D341Med (cell line): ENCODE measurements at places on chromosomes 7 and 10.

GRCh38 chr10:7205656-7206055, 205.2 kb downstream of the SFMBT2 start:
- DNase-seq, result no peak

DNA sequence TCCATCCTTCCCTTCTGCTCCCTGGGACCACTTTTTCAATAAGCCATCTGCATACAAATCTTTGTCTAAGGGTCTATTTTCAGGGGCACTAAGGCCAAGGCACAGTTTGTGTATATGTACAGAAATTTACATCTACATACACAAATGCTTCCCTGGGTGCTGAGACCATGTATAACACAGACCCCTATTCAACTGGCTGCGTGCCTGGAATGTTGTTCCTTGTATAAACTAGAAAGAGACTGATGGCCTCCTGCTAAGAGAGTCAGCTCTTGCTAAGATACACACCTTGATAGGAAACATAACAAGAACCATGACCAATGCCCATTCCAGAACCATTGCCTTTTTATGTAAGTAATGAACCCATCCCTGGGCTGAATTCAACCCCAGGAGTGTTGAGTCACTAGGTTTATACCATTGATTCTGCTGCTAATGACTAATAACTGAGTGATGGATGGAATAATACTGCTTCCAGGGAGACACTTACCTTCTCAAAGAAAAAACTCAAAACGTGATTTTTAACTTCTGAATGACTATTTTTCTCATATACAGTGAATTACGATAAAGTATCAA, 290.7 kb downstream of the FGFR2 start:
- no peak for DNase-seq

DNA sequence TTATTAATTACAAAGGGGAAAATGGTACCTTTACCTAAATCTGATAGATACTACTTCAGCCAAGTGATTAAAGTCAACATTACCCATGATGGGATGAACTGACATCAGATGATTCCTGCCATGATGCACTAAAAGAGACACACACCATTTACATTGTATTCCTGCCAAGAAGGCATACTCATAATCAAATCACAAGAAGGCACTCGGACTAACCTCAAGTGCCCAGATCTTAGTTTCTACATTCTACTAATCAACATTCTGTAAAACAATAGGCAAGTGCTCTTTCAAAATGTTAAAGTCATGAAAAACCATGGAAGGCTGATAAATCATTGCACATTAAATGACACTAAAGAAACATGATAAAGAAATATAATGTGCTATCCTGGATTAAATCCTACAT, 44.4 kb downstream of the SLC35G1 start:
- DNase-seq, result no peak

- DNase-seq, result no peak
Measured at GRCh38 chr10:71218046-71218650, 5.8 kb downstream of the UNC5B start.

- DNase-seq, result no peak
Measured at GRCh38 chr10:107028236-107028635, 136.3 kb downstream of the SORCS1 start.

DNA sequence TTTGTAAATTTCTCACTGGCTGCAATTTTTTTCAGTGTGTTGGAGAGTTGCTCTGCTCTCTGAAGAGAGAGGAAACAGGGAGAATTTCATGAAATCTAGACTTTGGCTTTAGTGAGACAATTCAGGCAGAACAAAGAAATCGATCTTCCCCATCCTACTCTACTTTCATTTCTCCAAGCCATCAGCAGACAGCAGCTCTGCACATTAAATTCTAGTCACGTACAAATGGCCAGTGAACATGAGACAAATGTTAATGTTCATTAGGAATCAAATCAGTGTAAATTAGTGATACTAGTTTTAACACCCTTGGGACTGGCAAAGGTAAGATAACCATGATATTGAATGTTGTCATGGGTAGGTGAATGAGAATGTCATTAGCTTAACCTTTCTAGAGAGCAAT, 140.8 kb downstream of the ANLN start:
- no peak for DNase-seq

DNA sequence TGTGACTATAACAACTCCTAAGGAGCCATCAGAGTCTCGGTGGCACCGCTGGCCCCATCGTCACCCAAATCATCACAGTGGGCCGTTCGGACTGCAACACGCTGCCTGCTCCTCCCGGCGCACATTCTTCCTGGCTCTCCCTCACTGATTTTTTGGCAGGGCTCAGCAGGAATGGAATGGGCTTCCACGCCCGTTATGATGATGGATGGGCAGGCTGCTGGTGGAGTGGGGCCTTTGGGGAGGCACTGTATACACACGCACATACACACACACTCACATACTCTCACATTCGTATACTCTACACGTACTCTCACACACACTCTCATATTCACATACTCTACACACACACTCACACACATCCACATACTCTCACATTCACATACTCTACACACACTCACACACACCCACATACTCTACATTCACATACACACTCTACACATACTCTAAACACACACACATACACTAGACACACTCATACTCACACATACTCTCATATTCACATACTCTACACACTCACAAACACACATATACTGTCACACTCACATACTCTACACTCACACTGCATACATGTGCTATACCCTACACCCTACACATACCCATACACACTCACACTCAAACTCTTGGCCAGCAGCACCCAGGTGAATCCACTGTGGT, 99.8 kb downstream of the KCNMA1 start:
- no peak for DNase-seq

DNA sequence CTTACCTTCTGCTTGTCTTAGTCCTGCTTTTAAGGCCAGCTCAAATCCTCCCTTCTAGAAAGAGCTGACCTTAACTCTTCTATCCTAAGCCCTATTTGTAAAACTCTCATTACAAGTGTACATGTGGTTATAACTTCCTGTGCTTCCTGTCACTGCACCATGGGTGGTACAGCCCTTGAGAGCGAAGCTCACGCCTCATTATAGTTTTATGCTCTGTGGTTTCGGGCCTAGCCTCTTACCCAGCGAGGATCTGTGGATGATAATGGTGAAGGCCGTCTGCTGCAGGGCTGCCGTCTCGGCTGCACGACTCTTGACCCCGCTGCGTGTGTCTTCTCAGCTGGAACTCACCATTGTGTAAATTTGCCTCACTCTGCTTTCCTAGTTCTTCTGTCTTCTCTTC, 74.6 kb downstream of the CUL1 start:
- DNase-seq, result no peak

- DNase-seq, result peak; percentile 90
Measured at GRCh38 chr10:69629897-69630650, at the start of gene FAM241B. TSS of gene FAM241B (plus strand) at chr10:69630247. CDS start at chr10:69631744, 1,497 bp downstream.

- DNase-seq, result no peak
Measured at GRCh38 chr7:27213433-27214238, 13.7 kb upstream of the HOXA13 start.

- DNase-seq, result no peak
Measured at GRCh38 chr7:19623676-19624075, 85.2 kb downstream of the POLR1F start.

GRCh38 chr7:90033850-90034249, 120.4 kb upstream of the STEAP1 start:
- DNase-seq, result no peak

- no peak for DNase-seq
Measured at GRCh38 chr7:120813546-120814252, 44.2 kb downstream of the TSPAN12 start.

DNA sequence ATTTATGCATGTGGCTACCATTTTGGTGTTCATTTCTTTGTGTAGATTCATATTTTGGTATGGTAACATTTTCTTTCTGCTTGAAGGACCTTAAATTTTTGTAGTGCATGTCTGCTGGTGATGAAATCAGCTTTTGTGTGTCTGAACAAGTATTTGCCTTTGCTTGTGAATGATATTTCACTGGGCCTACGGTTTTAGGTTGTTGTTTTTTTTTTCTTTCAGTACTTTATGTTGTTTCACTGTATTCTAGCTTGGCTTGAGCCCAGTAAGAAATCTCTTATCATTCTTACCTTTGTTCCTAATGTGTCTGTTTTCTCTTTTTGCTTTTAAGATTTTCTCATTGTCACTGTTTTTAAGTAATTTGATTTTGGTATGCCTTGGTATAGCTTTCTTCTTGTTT, 31.9 kb downstream of the SAMD8 start:
- no peak for DNase-seq

- DNase-seq, result no peak
Measured at GRCh38 chr10:60778971-60779796, 906 bp downstream of the CDK1 start.

DNA sequence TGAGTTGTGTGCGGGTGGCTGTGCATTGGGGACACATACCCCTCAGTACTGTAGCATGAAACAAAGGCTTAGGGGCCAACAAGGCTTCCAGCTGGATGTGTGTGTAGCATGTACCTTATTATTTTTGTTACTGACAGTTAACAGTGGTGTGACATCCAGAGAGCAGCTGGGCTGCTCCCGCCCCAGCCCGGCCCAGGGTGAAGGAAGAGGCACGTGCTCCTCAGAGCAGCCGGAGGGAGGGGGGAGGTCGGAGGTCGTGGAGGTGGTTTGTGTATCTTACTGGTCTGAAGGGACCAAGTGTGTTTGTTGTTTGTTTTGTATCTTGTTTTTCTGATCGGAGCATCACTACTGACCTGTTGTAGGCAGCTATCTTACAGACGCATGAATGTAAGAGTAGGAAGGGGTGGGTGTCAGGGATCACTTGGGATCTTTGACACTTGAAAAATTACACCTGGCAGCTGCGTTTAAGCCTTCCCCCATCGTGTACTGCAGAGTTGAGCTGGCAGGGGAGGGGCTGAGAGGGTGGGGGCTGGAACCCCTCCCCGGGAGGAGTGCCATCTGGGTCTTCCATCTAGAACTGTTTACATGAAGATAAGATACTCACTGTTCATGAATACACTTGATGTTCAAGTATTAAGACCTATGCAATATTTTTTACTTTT, 1.8 kb downstream of the DDIT4 start:
- no peak for DNase-seq

DNA sequence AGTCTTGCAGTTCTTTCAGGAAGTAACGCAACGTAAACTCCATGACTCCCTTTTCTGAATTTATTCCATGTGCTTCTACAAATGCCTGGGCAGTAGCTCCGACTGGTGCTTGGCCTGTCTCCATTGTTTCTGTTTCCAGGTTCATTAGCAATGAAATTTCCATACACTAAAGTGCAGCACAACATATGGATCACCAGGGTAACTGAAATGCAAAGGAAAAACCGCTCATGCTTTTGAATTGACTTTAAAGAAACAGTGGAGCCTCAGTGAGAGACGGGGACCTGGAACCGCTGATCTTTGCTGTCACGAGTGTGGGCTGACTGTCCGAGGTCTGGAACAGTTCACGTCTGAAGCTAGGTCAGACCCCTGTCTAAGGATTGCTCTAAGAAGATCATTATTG, 126.5 kb upstream of the IGFBP3 start:
- DNase-seq, result no peak

GRCh38 chr10:122342293-122343134, 32.0 kb upstream of the PLEKHA1 start:
- DNase-seq, result peak; percentile 50

- no peak for DNase-seq
Measured at GRCh38 chr7:27269455-27269854, 26.9 kb downstream of the EVX1 start.

DNA sequence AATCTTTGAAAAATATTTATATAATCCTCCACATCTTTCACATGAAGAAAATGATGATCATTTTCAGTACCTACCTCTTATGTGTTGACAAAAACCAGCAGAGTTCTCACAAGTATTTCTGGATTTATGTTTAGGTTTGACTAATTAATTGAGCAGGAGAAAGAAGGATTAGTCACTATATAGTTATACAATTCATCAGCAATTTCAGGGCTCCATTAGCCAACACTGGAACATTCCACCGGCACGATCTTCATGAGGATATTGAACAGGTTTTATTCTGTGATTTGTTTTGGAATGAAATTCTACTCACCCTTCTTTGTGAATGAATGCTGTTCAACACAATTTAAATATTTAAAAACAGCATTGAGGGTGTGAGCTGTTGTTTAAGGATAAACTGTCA, 163.2 kb downstream of the SEM1 start:
- no peak for DNase-seq

GRCh38 chr7:30965883-30966282, 2.1 kb downstream of the GHRHR start:
- no peak for DNase-seq

GRCh38 chr10:113302062-113302461, 250.8 kb upstream of the HABP2 start:
- DNase-seq, result no peak

GRCh38 chr7:104848138-104848990, 165.6 kb upstream of the KMT2E start:
- peak; percentile 75 for DNase-seq

GRCh38 chr7:115672024-115672423, 358.5 kb downstream of the TFEC start:
- DNase-seq, result no peak

DNA sequence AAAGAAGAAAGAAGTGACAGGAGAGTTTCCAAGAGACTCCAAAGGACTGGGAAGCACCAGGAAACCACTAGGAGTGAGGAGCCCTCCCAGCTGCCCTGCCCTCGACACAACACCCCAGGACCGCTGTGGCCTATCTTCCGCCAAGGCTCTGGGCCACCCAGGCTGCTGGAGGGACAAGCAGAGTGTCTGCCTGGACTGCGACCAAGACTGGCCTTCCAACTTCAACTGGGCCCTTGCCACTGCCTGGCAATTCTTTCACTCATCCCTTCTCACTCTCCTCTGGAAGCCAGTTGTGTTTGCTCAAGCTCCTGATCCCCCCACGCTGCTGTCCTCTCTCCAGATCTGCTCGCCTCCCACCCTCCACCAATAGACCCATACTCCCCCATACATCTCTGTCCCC, 10.2 kb downstream of the KIAA1549 start:
- no peak for DNase-seq

DNA sequence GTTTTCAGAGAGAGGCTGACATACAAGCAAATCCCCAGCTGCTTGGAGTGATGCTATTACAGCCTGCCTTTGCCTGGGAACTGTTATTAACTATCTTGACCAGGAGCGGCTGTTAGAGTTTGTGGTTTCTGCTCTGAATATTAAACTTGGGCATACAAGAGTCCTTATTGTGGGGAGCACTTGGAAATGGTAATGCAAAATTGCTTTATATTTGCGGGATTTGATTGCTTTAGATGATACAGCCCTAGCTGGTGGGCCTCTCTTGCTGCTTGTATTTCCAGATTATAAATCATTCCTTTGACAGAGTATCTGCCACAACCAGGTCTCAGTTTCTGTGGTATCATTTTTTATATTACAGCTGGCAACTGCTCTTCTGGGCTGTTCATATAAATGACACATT, 101.9 kb upstream of the FAM204A start:
- DNase-seq, result no peak

DNA sequence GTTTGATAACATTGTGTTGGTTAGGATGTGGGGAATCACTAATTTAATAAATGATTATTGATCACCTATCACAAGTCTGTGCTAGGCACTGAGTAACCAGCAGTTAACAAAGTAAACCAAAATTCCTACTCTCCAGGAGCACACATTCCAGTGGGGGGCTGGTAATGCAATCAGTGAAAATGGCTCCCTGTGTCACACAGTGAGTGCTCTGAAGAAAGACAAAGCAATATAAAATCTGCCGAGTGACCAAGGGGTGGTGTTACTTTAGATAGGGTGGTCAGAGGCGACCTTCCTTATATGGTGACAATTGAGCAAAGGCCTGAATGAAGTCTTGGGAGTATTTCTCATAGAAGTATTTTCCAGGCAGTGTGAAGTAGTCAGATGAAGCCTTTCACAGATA, 13.6 kb upstream of the SMC3 start:
- no peak for DNase-seq

- DNase-seq, result no peak
Measured at GRCh38 chr10:132547421-132547861, 9.9 kb downstream of the INPP5A start.
